ENCODE measurements at places on chromosomes 1 and 21.

DNA sequence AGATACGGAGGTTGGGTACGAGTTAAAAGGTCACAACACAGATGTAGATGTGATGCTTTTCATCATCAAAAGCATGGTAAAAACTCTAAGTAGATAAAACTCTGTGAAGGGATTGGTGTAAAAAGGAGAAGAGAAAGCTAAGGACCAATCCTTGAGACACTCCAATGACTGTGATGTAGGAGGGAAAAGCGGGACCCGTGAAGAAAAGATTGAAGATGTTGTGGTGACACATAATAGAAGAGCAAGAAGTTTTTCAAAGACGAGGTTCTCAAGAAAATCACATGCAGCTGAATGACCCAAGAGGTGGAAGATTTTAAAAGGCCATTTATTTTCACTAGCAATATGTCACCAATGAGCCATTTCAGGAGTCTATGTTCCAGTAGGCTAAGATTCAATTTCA, 179.5 kb downstream of the MRPL39 start:
- DNase-seq = no peak

- no peak for DNase-seq
Measured at GRCh38 chr1:11335417-11336056, 62.5 kb downstream of the UBIAD1 start.

DNA sequence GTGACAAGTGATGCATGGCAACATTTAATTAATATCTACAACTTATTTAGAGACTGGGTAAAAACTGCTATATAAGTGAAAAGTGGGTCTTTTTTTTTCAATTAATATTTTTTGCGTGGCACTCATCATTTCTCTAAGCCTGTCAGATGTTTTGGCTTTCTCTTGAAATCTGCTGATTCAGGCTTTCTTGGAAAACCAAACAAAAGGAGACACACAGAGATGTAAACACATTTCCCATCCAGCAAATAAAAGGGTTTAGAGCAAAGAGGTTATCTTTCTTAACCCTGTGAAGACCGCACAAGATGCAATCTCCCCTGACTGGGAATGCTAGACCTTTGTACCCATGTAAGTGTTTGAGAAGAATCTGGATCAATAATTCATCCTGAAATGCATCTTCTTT, 48.7 kb upstream of the PLXNA2 start:
- no peak for DNase-seq

GRCh38 chr1:151158751-151159251, 2.4 kb downstream of the TNFAIP8L2 start:
- DNase-seq = no peak

GRCh38 chr1:205204552-205204951, 7.0 kb downstream of the DSTYK start:
- DNase-seq = no peak

GRCh38 chr1:79773385-79773784, 766.9 kb upstream of the ADGRL4 start:
- DNase-seq = no peak

DNA sequence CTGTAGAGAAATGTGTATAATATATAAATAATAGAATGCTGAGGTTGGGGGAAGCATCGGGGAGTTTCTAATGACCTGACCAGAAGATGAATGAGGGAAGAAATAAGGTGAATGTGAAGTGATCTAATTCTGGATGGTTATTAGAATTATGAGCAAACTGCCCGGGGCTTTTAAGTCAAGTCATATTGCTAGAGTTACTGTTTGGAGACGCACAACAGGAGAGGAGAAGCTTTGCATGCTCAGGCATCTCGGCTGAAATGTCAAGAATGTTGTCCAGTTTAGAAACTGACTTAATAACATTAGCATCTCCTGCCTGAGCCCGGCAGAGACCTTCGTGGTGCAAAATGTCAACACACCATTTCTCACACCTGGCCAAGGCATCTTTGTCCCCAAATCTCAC, 119.1 kb downstream of the RRAGC start:
- no peak for DNase-seq

Measured in LHCN-M2 (cell line).